Caudate nucleus (tissue), 63 donors: ENCODE measurements at places on chromosomes 7 and 10.

DNA sequence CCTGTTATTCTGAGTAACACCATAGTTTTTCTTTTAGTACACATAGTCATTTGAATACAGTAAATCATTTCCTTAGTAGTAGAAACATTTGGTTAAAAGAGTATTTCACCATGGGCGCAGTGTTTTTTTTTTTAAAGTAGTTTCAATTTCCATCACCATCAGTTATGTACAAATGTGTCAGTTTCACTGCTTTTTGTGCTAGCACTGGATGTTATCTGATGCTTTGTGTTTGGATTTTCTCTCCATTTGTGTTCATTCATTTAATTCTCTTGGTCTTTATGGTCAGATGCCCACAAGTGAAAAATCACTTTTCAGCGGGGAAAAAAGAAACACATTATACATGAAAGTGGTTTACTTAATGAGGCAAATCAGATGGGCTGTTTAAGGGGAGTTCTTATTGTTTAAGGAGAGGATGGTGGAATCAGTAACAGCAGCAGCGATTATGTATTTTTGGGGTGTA is 16.0 kb upstream of the HK1 start:
- no peak for DNase-seq

- DNase-seq, result no peak
These were observed 30.5 kb upstream of the GNAT3 start for GRCh38 chr7:80542398-80542797.

DNA sequence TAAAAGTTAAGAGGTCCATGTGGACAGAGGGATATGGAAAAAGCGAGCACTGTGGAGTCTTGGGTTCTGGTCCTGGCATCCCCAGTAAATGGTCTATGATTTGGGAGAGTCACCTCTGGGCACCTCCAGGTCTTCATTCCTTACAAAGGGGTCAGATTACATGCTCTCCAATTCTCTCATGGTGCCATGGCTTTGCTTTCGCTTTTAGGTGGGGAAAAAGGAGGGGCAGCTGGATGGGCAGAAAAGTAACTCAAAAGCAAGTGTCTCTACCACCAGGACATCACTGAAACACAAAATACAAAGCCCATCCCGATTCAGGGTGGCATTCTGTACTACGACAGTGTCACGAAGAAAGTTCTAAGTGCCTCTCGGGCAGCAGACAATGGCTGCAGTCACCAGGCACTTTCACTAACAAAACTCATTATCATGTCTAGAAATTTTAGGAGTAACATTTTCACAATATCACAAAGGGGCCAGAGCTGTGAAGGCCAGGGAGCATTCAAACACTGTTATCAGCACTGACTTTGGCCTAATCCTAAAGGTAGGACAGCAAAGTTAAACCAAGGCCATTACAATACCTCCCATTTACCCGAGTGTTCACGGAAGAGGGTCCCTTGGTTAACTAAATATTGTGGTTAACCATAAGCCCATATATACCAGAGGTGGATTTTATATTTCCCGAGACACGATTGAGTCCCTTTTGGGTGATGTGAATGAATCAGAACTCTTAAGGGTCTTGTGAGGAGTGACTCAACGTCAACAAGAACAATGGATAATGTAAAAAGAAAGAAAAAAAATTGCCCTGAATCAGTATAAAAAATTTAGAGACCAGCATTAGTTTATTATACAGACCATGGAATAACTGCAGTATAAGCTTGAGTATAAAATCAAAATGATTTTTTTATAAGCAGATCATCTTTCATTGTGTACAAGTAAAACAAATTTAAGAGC is 2.5 kb downstream of the PSAP start:
- no peak for DNase-seq

GRCh38 chr10:89576022-89576421 is 40.6 kb upstream of the SLC16A12 start:
- DNase-seq, result no peak

DNA sequence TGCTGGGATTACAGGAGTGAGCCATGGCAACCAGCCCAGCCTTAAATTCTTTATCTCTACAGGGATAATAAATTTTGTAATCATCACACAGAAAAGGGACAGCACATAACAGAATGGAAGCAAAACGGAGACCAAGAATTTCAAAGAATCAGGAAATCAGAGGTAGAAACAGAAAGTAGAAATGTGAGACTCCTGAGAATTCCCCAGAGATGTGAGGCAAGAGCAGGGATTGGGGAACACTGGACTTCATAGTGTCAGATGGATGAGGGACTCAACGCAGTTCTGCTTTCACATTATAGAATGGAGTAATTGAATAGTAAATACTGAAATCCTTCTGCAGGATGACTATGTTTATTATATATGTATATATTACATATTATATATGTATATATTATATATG is 52.5 kb upstream of the MPP7 start:
- DNase-seq, result no peak

GRCh38 chr10:60028081-60028480 is 121.7 kb upstream of the CCDC6 start:
- no peak for DNase-seq

GRCh38 chr7:120441850-120442249 is 168.9 kb downstream of the KCND2 start:
- DNase-seq, result no peak

DNA sequence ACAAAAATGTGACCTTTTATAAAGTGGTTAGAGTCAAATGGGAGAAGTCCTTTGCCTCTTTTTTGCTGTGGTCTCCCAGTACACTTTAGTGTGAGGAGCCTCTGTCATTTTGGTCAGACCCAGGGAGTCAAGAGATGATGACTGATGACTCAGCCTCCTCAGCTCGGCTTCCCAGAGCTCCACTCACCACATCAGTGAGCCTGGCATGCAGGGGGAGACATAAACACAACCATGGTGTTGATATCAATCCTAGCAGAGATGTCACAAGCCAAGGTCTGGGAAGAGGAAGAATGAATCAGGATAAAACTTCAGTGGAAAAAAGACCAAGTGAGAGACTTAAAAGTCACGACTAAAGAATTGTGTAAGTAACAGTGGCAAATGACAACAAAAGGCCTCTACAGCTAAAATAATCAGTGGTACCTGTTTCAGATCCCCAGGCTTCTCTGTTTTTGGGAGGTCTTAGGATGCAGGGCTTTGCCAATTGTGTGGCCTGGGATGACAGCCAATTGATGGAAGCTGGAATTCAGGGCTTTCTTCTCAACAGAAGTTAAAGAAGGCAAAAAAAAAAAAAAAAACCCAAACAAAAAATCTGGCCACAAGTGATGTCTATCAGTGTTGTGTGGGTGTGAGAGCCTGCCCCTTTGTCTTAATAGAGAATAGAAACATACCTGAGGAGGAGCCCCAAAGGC is 50.2 kb downstream of the TFAM start:
- DNase-seq, result no peak

- DNase-seq, result no peak
These were observed 34.8 kb upstream of the SMARCD3 start for GRCh38 chr7:151283302-151283701.

GRCh38 chr10:3159152-3159551 is 13.4 kb downstream of the PITRM1 start:
- no peak for DNase-seq

GRCh38 chr7:96182424-96183158 is 139.3 kb downstream of the SLC25A13 start:
- no peak for DNase-seq
